G401 (cell line): ENCODE measurements at places on chromosomes 12 and 14.

DNA sequence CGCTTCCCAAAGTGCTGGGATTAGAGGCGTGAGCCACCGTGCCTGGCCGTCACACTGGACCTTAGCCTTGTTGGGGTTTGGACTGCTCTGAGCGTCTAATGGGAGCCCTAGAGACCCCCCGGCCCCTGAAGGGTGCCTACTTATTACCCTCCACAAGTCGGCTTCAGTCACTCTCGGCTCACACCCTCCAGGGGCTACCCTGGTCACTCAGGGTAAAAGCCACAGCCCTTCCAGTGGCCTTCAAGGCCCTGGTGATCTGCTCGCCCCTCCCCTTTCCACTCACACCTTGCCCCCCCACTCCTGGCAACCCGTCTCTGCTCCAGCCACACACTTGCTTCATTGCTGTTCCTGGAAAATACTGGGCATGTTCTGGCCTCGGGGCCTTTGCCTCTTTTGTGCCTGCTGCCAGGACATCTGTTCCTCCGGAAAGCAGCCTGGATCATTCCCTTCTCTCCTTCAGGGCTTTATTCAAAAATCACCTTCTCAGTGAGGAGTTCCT is 3.6 kb upstream of the MORN3 start:
- DNase-seq: peak; percentile 51

GRCh38 chr12:5492562-5492961 is 60.7 kb downstream of the NTF3 start:
- no peak for DNase-seq

- no peak for DNase-seq
Observed at GRCh38 chr12:34119366-34119765, 97.1 kb downstream of the ALG10 start.

DNA sequence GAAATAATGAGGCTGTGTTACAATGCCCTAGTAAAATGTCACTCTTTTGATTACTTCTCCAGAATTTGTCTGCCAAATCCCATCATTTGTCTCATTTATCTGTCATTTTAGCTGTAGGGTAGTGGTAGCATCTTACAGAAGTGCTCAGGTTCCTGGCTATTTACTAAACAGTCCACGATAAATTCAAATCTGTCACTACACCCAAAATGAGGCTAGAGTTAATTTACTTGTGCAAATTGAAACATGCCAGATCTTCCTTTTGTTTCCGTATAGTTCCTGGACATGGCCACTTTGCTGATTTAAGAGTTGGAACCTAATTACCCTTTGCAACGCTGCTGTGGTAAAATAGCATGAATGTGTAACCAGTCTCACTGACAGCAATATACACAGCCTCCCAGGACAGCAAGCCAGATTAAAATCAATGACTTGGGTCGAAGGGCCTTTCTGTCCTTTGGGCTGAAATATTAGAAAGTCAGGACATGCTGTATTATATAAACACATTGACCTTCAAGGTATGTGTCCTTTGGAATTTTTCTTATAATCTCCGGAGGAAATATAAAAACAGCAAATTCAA is 485.4 kb downstream of the MDGA2 start:
- no peak for DNase-seq

GRCh38 chr14:93725002-93725582 is 63.2 kb downstream of the PRIMA1 start:
- DNase-seq: no peak

DNA sequence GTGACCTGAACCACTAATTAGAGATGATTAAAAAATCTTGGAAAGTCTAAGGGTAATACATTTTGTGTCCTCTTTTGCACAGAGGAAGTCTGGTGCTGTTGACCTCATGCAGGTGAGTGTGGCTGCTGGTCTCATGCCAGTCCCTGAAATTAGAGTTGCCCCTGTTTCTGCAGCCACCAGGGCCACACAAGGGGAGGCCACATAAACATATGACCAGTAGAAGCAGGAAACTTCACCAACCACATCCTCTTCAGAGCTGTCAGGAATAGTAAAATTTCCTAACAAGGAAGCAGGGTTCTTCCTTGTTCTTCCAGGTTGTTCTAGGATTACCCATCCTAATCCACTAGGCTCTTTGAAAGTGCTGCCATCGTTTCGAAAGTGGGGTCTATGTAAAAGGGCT is 28.3 kb downstream of the PSMA6 start:
- DNase-seq: no peak

DNA sequence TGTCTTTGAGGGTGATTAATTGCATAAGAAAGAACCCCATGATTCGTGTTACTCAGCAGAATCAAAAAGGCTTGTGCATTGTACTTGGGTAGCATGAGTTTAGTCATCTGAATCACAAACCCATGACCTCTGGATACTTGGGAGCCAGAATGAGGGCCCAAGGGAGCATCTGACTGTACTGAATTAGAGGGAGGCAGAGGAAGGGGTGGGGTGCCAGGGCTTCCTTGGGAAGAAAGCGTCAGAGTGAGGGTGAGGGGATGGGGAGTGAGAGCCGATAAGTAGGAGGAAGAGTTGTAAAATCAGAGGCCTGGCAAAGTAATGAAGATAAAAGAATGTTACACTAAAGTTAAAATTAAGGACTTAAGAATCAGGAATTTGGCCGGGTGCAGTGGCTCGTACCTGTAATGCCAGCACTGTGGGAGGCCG is 29.8 kb downstream of the GPRC5D start:
- peak; percentile 26 for DNase-seq

DNA sequence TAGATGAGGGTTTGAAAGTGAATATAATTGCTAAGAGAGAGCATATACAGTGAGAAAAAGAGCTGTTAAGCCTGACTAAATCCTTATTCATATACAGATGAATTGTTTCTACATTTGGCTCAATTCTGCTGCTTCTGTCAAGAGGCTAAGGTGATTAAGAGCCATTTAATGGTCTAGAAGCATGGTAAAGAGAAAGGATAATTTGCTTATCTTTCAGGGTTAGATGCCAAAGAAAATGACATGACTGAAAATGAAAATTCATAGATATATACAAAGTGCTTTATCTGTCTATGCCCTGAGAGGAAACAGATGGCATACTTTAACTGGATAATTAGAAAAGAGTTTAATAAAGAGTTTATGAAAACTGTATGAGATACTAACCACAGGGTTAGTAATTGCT is 834.9 kb downstream of the SLC6A15 start:
- no peak for DNase-seq

- no peak for DNase-seq
Observed at GRCh38 chr12:31845613-31846322, 113.4 kb upstream of the RESF1 start.

DNA sequence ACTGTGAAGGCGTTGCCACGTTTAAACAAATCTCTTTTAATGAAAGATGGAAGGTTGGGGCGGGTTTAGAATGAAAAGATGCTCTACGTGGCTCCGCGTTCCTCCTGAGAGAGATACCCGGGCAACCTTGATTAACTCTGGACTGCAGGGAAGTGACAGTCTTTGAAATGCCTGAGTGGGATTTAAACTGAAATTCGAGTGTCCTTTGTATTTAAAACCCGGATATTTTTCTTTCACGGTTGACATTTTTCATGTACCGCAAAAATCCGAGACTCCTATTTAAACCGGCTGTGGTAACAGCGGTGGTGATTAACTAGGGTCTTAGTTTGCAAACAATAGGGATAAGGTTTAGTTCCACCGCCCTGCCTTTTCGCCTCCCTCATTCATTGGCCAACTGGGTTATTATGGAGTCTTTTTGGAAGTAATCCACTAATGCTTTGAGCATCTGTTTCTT is 707 bp downstream of the G2E3 start:
- peak; percentile 36 for DNase-seq

GRCh38 chr12:132253698-132254480 is 75.5 kb downstream of the GALNT9 start:
- DNase-seq: no peak

DNA sequence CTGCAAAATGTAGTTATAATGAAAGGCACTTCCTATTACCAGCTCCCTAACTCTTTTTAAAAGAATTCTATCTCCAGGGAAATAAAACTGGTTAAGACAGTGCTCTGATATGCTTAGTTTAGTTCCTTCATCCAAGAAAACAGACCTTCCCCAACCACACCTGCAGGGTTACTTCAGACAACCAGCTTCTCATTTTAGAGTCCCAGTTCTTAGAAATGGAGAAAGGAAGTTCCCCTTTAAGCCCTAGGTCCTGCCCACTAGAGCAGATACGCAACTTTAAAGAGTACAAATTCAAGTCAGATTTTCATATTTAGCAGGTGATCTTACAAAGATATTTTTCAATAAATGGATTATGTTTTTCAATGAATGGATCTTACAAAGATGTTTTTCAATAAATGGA is 4.4 kb upstream of the WSB2 start:
- no peak for DNase-seq

GRCh38 chr14:58816416-58817115 is 178.8 kb downstream of the DACT1 start:
- DNase-seq: no peak
